ENCODE measurements at places on chromosomes 3 and 15.

- no peak for DNase-seq
These were observed 12.9 kb downstream of the AMOTL2 start for GRCh38 chr3:134361162-134361835.

- no peak for DNase-seq
These were observed 128.8 kb downstream of the MITF start for GRCh38 chr3:69867941-69868505.

GRCh38 chr3:41317718-41318117, 118.4 kb downstream of the CTNNB1 start:
- DNase-seq, result no peak

GRCh38 chr15:33064878-33065277, 129.6 kb downstream of the FMN1 start:
- DNase-seq, result no peak

GRCh38 chr3:53624061-53624857, 129.8 kb downstream of the CACNA1D start:
- peak; percentile 32 for DNase-seq

DNA sequence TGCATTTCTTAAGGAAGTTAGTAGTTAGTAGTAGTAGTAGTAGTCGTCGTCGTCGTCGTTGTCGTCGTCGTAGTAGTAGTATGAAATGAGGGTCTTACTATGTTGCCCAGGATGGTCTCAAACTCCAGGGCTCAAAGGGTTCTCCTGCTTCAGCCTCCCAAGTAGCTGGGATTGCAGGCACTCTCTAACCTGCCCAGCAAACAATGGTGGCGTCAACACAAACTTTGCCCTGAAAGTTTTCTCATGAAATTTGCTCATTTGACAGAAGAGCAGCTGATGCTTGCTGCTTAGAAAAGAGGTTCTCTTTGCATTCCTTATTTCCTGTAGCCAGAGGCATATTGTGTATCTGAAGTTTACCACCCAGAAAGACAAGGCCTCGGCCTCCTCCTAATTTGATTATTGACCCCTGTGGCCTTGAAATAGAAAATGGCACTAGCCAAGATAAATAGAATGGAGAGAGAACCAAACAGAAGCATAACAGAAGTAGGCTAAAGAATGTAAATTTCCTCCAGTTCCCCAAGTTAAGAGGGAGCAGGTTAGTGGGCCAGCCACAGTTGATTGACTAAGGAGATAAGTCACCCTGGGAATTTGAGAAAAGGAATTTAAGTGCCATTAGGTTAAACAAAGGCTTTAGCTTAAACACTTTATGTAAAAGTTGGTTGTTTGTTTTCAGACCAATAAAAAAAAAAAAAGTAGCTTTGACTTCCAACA, 166.2 kb upstream of the ROBO2 start:
- DNase-seq, result no peak

GRCh38 chr15:84684092-84684491, 26.1 kb upstream of the NMB start:
- no peak for DNase-seq

GRCh38 chr15:52326756-52327155, 31.2 kb upstream of the MYO5C start:
- DNase-seq, result no peak

GRCh38 chr15:35674873-35675781, 129.2 kb upstream of the DPH6 start:
- peak; percentile 63 for DNase-seq

DNA sequence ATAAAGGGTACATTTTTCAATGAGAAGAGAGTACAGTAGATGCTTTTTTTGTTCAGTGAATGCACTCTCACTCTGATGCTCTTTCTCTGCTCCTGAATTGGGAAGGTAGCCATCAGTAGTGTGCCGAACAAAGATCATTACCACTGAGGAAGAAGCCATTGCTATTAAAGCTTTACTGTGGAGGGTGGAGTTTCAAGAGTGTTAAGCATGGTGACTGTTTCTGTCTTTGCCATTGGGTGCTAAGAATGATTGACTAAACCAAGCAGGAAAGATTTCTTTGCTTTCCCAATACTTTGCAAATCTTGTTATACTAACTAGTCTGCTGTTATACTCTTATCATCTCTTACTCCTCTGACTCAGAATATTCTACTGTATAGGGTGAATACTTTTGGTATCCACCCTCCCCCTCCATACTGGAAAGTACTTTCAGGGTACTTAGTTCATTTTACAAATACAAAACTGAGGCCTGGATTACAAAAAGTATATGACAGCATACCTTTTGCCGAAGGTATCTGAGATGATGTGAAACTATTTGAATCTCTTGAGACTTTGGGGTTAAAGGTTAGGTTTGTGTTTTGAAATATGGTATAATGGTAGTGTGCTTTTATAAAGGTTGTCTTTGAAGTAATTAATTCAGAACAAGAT, 1.7 kb downstream of the RAB11A start:
- DNase-seq, result peak; percentile 74

All from NCI-H1417 (cell line).